ENCODE measurements at places on chromosomes 3 and 15.

DNA sequence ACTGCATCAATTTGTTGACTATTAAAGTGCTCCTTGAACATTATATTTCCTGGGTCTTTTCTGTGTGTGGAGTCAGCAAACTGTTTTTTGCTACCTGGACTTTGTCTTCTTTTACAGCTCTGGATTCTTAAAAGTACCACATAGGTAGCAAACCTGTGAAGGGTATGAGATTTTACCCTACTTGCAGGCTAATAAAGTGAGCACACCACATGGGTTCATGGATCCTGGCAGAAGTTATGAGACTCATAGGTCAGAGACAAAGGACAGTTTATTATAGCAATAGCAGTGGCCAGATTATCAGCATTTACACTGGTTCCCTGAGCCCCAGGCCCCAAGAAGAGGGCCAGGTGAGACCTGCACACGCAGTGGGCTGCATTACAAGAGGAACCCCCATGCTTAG is 8.0 kb upstream of the SACM1L start:
- DNase-seq = no peak

- DNase-seq = no peak
These were observed 33.5 kb downstream of the SUCLG2 start for GRCh38 chr3:67620869-67621268.

GRCh38 chr3:71050538-71051258 is 532.8 kb downstream of the FOXP1 start:
- DNase-seq = no peak

DNA sequence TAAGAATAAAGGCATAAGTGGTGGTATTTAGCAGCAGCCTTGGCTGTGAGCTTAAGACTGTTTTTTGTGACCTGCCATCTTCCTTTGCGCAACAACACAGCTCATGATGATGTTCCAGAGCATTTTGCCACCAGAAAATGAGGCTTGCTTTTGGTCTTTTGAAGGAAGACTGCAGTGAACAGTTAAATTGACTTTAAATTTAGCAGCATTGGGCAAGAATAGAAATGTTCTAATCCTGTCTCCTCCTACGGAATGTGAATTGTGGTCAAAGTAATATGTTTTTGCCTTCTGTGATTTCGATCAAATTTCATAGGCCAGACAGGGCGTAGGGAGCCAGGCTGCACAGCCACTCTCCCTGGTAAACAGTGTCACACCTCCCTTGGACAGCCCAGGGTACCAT is 460.7 kb upstream of the RASGRP1 start:
- DNase-seq = no peak

- no peak for DNase-seq
These were observed 57.6 kb upstream of the TNFSF10 start for GRCh38 chr3:172580680-172581401.

- no peak for DNase-seq
These were observed 156.0 kb upstream of the MRPL3 start for GRCh38 chr3:131658771-131659170.

GRCh38 chr15:25695875-25696760 is 167.0 kb downstream of the ATP10A start:
- no peak for DNase-seq

- DNase-seq = no peak
These were observed 16.7 kb upstream of the SOX2 start for GRCh38 chr3:181694805-181695660.

GRCh38 chr3:14793126-14793857 is 25.5 kb upstream of the FGD5 start:
- no peak for DNase-seq

- DNase-seq = no peak
These were observed 612.7 kb downstream of the TBL1XR1 start for GRCh38 chr3:176584413-176585176.
